ENCODE measurements at places on chromosomes 5 and 9. TPM values are rescaled to one million over a fixed set of nuclear protein-coding genes. Genes with fewer than 3 reads are reported as not detected.

- DNase-seq = no peak
Observed at GRCh38 chr9:133113163-133113948, 7.7 kb downstream of the RALGDS start.

DNA sequence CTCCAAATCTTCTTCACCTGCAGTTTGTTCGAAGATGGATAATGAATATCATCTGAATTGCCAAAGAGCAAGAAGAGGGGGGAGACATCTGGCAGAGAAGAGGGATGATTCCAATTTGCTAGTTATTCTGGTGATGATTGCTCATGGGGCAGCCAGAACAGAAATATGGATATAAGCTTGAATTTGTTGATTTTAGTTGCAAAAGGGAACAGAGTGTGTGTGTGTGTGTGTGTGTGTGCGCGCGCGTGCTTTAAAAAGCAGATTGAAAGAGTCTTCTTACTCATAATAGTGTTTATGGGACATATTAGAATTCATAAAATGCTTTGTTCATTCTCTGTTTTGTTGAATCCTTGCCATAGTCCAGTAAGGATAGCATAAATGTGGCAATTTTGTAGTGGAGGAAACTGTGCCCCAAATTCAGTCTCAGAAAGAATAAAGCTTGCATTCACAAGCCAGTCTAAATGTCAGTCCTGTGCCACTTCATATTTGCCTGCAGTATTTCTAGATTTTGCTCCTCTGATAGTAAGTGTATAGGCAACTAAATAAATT lies 436.3 kb upstream of the KLF4 start:
- DNase-seq = no peak

DNA sequence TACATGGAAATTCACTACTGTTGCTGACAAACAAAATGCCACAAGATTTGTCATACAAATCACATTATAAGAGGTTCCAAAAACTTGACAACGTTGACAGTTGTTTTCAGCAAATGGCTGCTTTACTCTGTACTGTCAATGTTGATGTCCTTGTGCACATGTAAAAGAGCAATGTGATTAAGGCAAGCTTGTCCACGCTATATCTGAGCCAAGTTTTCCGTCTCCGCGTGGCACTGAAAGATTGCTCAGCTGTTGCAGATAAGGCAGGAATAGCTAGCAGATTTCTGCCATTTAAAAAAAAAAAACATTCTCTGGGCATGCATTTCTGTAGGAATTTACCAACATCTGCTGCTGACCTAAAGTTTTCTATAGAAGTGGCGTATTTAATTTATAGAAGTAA lies 46.4 kb upstream of the MEF2C start:
- no peak for DNase-seq

GRCh38 chr5:58988938-58989337 lies 406.1 kb downstream of the RAB3C start:
- no peak for DNase-seq

DNA sequence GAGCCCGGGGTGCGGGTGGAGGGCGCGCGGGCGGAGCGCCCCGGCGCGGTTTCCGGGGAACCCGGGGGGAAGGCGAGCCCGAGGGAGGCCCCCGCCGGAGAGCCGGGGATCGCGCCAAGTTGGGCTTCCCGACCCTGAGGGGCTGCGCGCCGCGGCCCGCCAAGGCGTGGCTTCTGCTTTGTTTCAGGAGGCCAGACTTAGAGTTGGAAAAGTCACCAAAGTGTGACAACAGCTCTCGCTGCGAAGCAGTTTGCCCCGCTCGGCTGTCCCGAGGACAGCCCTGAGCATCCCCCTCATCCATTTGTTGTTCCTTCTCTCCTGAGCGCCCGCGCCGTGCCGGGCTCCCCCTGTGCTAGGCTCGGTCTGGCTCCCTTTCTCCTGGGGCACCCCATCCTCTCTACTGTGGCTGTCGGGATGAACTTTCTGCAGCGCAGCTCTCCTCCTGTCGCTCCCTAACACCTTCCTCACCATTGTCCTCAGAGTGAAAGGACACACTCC lies 410 bp downstream of the GLIPR2 start:
- DNase-seq = no peak

DNA sequence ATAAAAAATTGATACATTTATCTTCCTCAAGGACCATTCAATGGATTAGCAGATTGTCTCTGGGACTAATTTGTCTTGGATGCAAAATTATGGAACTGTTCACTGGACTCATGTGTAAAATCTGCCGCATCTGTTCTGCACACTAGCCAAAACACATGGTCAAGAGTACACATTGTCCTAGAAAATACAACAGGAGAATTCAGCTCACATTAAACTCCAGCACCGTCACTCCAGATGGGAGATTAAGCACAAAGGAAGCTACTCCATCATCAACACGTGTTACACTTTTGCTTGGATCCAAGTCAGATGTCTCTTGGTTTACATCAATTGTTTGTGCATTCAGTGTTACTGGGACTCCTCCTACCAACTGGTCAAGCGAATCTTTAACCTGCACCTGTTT lies 28.8 kb downstream of the C5 start:
- no peak for DNase-seq

The GPX8 gene
- total RNA-seq = 4.0 TPM

- DNase-seq = no peak
Observed at GRCh38 chr5:74216012-74216411, 424.5 kb downstream of the ENC1 start.

- peak; percentile 69 for DNase-seq
Observed at GRCh38 chr5:54646356-54647101, 129.0 kb downstream of the SNX18 start.

- no peak for DNase-seq
Observed at GRCh38 chr9:21002040-21002439, 29.4 kb downstream of the HACD4 start.

- DNase-seq = no peak
Observed at GRCh38 chr9:112784020-112784785, 33.6 kb downstream of the SNX30 start.

The GRXCR2 gene
- not detected for total RNA-seq

DNA sequence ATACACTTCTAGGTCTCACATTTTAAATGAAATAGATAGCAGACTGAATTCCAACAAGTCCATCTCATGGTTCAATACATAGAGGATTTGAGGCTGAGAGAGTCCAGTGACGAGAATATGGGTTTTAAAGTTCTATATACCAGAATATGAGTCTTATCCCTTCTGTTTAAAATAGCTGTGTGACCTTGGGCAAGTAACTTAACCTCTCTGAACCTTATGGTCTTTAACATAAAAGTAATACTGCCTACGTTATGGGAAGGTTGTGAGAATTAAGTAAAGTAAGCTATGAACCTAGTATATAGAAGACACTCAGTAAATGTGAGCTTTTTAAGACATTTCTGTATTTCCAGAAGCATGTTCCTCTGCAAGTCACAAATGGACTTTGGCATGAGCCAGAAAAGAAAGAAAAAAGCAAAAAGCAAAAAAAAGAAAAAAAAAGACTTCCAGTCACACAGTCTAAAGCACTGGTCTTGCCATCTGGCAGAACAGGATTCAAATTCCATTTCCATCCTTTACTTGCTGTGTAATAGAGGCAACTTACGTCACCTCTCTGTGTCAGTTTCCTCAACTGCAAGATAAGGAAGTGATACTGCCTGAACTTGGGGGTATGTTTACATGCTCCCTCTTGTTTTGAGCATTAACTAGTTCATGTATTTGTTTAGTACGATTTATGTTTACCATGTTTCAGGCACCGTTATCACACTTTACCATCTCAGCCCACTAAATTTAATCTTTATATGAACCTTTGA lies 248.2 kb downstream of the TRIM32 start:
- DNase-seq = no peak

GRCh38 chr5:173941758-173942401 lies 47.1 kb upstream of the C5orf47 start:
- DNase-seq = no peak

- DNase-seq = no peak
Observed at GRCh38 chr5:137609127-137609526, 110.0 kb upstream of the SPOCK1 start.

DNA sequence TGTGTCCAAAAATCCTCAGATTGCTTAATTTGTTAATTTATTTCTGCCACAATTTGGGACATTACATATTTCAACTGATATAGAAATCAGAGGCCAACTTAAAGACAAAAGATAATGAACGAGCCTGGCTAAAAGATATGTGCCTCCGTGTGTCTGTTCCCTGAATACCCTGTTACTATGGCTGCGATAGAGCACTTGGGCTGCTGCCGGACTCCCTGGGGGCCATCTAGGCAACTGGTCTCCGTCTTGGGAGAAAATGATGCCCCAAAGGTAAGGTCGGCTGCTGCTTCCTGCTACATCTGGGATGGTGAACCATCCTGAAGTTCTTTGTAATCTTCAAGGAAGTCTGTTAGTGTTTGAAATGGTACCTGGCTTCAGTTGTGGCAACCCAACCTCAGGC lies 72.0 kb downstream of the RCL1 start:
- no peak for DNase-seq

GRCh38 chr9:112224401-112225289 lies 49.5 kb upstream of the SUSD1 start:
- no peak for DNase-seq

- no peak for DNase-seq
Observed at GRCh38 chr9:109981091-109981490, 201.1 kb downstream of the PALM2AKAP2 start.

The SYNPO gene
- 73.9 TPM for total RNA-seq

DNA sequence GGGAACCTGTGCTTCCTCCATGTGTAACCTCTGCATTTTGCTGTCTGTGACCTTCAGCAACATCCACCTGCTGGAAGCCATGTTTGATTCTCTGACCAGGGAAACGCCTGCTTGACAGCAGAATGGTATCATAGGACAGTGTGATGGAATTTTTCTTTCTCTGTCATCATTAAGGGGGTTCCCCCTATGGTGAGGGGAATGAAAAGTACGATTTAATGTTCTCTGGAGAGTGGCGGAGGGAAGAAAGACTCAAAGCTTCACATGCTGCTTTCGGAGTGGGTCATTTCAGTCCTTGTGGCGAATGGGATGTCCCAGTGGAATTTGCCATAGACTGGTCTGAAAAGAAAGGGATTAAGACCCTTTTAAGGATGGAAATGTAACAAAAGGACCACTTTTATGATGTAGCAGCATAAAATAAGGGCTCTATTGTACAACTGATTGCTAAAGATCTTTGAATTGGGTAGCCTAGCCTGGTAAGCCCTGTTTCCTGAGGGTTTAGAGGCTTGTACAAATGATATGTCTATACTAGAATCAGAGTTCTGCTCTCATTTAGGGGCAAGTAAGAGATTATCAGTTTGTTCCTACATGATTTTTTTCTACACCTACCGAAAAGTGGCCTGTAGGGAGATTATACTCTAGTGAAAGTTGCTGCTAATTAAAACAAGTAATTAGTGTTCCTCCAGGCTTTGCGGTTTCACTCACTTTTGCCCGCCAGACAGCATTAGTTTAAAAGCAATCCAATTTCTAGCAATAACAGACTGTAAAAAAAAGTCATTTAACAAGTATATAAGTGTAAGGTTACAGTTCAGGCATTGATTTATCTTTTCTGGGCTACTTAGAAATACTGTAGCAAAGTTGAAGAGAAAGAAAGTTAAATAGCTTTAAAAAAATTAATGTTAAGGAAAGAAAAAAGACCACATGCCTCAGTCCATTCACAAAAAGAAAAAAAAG lies 904.5 kb downstream of the NR2F1-AS1 start:
- DNase-seq = no peak

- no peak for DNase-seq
Observed at GRCh38 chr9:123486431-123486830, 130.4 kb downstream of the CRB2 start.

The ZDHHC11B gene
- total RNA-seq = 15.9 TPM

DNA sequence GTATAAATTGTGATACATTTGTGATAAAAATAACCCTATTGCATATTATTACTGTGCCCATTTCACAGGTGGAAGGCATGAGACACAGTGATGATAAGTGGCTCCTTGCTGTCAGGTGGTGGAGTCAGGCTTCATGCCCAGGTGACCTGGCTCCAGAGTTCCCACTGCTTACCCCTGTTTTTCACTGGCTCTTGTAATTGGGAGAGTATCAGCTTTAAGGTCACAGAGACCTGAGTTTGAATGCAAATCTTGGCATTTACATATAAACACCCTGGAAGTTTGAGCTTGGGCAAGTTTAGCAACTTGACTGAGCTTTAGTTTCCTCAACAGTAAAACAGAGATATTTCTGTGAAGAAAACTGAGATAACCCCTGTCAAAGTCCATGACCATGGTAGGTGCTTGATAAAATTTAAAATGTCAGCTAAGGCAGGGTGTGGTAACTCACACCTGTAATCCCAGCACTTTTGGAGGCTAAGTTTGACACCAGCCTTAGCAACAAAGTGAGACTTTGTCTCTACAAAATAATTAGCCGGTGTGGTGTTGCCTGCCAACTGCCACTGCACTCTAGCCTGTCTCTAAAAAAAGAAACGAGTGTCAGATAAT lies 29.2 kb downstream of the MAT2B start:
- DNase-seq = no peak

- no peak for DNase-seq
Observed at GRCh38 chr5:107300721-107301327, 369.9 kb downstream of the EFNA5 start.

- DNase-seq = peak; percentile 54
Observed at GRCh38 chr9:107614765-107615164, 125.2 kb upstream of the KLF4 start.

Data from left colon (tissue), 2 donors.